ENCODE measurements at places on chromosomes 11 and 22.

DNA sequence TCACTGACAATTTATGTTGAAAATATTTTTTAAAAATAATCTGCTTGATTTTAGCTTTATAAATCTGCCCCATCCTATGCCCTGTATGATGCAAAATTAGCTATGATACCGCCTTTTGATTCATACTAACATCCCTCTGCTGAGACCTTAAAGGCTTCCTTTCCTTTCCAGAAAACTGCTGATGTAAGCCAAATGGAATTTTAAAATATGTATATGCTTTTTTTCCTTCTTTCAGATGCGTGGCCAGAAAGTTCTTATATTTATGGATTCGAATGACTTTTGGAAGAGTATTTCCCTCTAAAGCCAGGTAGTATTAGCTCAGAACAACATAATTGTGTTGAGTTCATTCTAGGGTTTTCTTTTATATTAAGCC lies 34.5 kb downstream of the SFI1 start:
- no peak for DNase-seq

GRCh38 chr11:12090061-12090591 lies 20.3 kb upstream of the MICAL2 start:
- no peak for DNase-seq

DNA sequence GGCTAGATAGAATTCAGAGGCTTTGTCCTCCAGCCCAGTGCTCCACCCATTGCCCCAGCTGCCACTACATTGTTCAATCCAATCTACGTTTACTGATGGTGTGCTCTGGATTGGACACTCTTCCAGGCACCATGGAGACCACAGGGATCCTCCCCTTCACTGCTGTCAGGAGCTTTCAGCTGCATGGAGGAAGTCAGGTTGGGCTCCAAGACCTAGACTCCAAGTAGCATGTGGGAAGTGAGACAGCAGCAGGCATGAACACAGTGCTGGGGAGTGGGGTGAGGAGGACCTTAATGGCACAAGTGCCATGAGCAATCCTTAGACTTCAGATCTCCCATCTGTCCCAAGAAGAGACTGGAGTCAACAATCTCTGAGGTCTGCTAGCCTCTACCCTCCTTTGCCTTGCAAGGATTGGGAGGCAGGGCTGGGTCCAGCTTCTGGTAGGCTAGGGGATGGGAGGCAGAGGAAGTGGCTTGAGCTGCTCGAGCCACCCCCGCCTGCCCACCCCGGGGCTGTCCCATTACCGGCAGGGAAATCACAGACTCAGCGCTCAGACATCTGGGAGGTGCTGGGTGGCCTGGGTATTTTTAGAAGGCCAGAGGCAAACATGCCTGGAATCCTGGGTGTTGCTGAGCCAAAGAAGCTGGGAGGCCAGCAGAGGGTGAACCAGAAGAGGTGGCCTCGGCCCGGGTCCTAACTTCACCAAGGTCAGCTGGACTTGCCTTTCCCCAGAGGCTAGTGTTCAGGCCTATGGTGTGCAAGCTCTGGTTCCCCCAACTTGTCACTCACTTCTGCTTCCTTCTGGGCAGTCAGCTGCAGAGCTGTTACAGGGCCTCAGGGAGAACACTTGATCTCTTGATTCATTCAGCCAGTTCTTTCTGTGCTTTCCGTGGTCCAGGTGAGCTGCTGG lies 15.2 kb upstream of the FCHSD2 start:
- DNase-seq, result no peak

GRCh38 chr11:119706887-119707286 lies 22.1 kb downstream of the NECTIN1 start:
- peak; percentile 57 for DNase-seq

DNA sequence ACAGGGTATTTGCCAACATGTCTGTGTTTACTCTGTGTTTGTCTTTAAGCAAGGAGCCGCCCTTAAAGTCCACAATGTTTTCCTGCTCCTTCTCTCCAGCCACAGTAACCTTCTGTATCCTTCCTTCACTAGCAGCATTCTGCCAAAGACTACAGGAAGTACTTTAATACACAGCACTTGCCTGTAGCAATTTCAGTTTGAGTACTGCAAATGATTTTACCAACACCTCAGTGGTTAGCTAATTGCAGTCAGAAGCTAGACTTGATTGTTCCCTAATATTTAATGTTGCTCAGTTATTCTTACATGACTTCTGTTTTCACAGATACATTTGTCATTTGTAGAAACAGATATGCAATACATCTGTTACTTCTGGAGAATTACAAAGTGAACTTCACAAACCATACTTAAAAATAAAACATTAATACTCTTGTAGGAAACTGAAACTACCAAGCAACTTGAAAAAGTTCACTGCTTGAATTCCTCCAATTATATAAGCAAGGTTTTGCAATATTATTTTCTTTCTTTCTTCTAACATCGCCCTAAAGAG lies 69.1 kb downstream of the FCHSD2 start:
- DNase-seq, result no peak

- no peak for DNase-seq
Observed at GRCh38 chr11:66489636-66490035, 9.4 kb downstream of the DPP3 start.

GRCh38 chr11:69157156-69157821 lies 1.6 kb downstream of the SMIM38 start:
- DNase-seq, result peak; percentile 27

- no peak for DNase-seq
Observed at GRCh38 chr11:32280339-32280738, 155.0 kb downstream of the WT1 start.

- peak; percentile 13 for DNase-seq
Observed at GRCh38 chr11:101915791-101916291, 481 bp downstream of the ANGPTL5 start.

DNA sequence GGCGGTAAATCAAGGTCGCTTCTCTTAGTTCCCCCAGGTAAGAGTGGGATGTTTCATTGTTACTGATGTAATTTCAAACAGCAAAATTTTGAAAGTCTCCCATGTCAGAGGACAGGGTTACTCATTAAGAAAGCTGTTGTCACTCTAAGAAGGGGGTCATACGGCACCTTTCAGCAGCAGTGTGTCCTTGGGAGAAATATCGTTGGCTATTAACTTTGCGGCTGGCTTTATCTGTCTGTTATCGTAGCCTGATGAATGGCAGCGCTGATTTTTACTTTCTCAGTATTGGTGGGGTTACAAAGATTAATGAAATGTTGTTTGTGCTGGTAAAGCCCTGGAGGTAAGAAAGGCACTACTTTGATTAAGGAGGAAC lies 27.5 kb upstream of the FBXO3 start:
- no peak for DNase-seq

- DNase-seq, result no peak
Observed at GRCh38 chr11:131749101-131749500, 378.7 kb downstream of the NTM start.

GRCh38 chr11:14636119-14636518 lies 7.5 kb upstream of the PDE3B start:
- DNase-seq, result no peak

DNA sequence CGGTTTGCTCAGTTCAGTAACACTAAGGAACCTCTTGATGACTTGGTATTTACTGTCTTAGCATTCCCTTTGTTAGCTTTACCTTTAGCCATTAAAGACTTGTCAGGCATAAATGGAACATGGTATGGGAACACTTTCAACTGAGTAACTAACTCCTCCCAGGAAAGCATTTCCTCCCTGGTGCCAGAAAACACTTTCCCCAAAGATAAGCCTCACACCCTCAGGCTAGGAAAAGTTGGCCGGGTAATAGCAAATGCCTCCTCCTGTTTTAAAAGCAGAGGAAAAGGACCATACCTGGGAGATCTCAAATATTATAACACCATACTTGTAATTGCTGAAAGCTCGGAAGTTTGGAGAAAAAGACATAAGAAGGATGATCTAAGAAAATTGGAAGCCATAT lies 12.0 kb downstream of the KCNJ11 start:
- no peak for DNase-seq

GRCh38 chr11:116461789-116462188 lies 311.0 kb downstream of the BUD13 start:
- DNase-seq, result peak; percentile 35

GRCh38 chr11:65498042-65498726 lies 661 bp upstream of the MALAT1 start:
- DNase-seq, result peak; percentile 72

GRCh38 chr11:78605296-78605695 lies 30.6 kb upstream of the NARS2 start:
- DNase-seq, result no peak

DNA sequence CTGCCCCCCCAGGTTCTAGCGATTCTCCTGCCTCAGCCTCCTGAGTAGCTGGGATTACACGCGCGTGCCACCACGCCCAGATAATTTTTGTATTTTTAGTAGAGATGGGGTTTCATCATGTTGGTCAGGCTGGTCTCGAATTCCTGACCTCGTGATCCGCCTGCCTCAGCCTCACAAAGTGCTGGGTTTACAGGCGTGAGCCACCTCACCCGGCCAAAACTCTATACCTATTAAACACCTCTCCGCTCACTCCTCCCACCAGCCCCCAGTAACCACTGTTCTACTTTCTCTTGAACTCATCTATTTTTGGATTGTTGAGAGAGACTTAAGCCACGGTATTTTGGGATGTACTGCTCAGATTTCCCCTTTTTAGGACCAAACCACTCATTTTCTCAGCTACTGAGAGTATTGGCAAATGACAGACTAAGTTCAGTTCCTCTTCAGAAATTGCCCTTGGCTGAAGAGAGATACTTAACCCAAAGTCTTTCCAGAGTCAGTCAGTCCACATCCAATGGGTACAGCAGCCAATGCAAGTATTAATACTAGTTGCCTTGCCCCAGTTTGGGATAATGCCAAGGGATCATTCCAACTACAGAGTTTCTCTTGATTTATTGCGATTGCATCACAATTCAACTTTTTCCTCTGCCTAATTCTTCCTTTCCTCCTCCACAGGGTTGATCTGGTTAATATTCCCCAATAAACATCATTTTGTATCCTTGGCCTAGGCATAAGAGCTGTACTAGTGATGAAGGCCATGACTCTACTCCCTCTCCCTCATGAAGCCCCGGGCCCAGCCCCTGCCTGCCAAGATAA lies 36.8 kb upstream of the CSTF3 start:
- DNase-seq, result no peak

DNA sequence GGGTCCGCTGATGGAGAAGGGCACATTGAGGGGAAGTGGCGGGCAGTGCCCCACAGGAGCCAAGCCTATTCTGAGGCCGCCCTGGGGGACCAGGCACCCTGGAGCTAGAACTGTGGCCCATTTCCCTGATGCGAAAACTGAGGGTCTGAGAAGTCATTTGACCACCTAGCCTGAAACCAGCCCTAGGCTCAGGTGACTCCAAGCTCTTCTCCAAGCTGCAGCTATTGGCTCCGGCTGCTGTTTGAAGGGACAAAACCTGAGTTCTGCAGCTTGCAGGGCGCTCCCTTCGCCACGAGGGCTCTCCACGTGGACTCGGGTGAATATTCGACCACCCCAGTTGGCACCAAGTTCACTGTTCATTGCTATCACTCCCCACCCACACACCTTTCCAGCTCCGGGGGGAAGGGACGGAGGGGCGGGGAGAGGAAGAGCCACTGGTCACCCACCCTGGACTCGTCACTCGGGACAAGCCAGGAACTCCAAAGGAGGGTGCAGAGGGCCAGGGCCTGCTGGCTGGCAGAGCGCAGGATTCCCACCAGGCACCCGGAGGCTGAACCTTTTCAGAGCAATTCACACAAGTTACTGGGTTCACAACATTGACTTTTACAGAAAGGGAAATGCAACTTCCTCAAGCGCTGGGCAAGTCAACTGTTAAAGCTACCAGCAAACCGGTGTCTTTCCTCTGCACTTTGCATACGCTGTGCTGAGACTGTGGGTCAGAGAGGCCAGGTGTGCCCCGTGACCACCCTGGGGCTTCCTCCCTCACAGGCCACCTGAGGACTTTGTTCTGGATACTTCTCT lies 1.1 kb upstream of the RAC2 start:
- DNase-seq, result no peak

DNA sequence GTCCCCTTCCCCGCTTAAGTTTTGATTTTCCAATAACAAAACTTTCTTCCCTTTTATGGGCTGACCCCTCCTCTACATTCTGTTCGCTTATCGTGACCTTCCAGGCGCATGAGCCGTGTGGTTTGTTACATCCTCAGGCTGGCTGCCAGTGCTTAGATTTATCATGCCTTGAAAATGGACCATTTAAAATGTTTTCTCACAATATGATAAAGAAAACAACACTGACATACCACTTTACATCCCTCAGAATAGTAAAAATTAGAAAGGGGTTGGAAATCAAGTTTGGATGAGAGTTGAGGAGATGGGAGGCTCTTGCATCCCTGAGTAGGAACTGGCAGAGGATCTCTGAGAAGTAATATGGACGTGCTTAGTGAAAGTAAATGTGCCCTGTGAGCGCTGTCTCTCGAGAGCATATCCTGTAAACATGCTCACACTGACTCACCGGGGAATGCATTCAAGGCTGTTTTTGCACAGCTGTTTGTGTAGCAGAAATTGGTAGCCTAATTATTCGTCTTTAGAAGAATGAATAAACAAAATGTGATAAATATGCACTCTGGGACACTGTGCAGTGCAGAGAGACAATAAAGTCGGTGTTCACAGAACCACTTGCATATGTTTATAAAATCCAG lies 17.1 kb upstream of the TOLLIP start:
- DNase-seq, result no peak

DNA sequence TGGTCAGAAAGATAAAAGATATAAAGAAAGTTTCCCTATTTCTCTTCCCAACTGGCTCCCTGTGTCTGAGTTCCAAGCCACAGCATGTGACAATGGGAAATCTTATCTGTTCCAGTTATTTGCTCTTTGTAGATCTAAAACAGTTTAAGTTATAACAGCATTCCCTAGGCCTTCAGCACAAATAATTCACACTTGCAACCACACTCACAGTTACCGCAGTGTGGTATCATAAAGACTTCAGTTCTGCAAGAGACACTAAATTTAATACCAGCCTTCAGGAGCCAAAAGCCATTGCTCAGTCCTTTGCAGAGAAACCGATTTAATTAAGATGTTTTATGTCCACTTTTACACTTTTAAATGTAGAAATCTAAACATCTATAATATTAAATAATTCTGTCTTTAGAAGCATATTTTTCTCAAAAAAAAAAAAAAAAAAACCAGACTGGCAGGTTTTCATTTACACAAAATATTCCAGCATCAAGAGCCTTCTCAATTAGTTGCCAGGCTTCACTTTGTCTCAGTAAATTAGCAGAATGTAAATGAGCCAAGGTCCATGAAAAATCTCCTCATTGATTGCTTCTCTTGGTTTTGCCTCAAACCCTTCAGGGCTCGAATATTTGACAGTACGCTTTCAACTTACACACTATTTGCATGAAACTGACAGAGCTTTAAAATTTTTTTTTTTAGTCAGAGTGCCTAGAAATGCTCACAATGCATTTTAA lies 300.0 kb upstream of the DDI1 start:
- no peak for DNase-seq

DNA sequence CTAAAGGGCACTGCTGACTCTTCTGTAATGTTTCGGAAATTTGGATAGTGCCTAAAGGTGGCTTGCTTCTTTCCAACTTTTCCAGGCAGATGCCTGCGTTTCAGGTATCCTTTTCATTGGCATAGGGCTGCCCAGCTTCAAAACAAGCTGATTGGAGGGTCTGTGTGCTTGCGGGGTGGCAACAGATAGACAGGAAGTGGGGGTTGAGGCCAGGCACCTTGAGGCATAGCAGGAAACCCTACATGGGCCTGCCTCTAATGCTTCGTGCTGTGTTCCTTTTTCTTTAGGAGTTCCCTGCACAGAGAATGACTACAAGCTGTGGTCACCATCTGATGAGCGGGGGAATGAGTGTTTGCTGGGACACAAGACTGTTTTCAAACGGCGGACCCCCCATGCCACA lies 92.2 kb upstream of the SORL1-AS1 start:
- no peak for DNase-seq

GRCh38 chr22:17891481-17892167 lies 117.4 kb upstream of the BID start:
- DNase-seq, result peak; percentile 59

- DNase-seq, result no peak
Observed at GRCh38 chr11:56886455-56886854, 102.3 kb upstream of the OR5AK2 start.

GRCh38 chr22:22342697-22343580 lies 98.4 kb downstream of the VPREB1 start:
- peak; percentile 98 for DNase-seq
